ENCODE measurements at places on chromosomes 5 and 9. TPM values are rescaled to one million over a fixed set of nuclear protein-coding genes. Genes with fewer than 3 reads are reported as not detected.
A peak's percentile ranks its signal among the peaks of the same experiment; 100 is the strongest.

DNA sequence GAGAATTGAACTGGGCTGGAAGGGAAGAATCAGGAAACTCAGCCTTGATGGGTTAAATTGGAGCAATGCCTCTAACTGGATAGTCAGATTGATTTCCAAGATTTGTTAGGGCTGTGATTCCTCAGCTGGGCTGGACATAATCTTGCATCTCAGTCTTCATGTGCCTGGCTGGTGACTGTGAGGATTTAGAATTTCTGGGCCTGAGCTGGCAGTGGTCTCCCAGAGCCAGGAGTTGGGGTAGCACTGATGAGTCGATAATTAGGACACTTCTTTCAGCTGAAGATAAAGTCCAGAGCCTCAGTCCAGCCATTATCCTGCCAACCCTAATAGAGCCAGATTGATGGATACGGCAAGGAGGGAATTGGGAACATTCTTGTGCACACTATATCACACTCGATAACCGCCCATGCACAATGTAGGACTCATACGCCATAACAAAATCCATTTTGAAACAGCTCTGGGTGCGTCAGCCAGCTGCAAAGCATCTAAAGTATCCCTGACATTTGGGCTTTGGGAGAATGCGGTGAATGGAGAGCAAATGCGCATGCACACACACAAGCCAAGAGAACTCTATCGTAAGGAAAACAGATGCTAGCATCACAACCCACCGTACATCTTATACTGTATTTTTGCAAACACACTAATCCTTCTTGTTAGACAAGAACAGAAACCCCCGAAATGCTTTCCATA, 405.1 kb upstream of the KLF4 start:
- no peak for DNase-seq

MLANA gene
- total RNA-seq, result not detected

GRCh38 chr5:154595662-154596061, 117.6 kb upstream of the HAND1 start:
- DNase-seq, result no peak

DNA sequence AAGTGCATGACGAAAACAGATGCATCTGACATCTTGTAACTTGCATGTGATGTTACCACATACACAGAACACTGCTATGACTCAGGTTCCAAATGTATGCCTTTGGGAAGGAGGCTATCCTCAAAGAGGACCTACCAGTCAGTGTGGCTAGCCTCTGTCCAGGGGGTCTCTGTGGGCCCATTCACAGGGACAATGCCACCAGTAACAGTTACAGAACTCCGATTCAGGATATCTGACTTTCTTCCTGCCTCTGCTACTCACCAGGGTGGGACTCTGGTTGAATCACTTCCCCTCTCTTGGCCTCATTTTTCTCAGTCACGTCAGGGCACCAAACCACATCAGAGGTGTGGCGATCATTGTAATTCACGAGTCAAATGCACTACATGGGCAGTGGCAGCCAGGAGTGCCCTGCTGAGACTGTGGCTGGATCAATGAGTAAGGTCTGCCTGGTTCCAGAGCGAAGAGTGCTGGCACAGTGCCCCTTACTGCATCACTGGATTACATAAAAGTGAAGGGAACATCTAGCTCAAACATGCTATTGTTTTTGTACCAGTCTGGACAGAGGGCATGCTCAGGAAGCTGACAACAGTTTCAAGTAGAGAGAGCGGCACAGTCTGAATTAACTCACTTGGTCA, 13.2 kb downstream of the ATOX1 start:
- DNase-seq, result no peak

GRCh38 chr5:23740029-23740428, 232.6 kb downstream of the PRDM9 start:
- no peak for DNase-seq

DNA sequence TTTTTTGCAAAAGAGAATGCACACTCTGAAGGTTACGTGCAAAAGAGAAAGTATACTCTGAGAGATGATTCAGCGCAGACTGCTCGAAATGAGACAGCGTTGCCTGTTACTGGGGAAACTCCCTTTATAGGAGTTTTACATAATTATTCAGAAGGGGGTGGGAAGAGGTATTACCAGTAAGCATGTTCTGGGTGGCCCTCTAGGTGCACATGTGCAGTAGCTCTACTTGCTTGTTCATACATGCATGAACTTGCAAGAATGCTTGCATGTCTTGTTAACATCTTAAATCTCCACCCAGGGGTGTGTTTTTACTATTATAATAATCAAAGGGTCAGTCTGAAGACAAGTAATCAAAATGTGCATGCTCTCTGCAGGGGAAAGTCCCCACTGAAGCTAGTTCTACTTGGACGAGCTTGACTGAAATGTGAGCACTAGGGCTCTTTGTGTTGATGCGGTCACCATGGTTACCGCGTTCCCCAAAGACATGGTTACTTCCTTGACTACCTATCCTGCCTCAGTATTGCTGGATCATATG, 75.5 kb downstream of the SGCD start:
- DNase-seq, result peak; percentile 47

C5orf58 gene
- total RNA-seq, result not detected

- no peak for DNase-seq
These were observed 86.9 kb downstream of the UBE2QL1 start for GRCh38 chr5:6535594-6535993.

GRCh38 chr5:173487300-173487699, 129.2 kb downstream of the BOD1 start:
- DNase-seq, result no peak

DNA sequence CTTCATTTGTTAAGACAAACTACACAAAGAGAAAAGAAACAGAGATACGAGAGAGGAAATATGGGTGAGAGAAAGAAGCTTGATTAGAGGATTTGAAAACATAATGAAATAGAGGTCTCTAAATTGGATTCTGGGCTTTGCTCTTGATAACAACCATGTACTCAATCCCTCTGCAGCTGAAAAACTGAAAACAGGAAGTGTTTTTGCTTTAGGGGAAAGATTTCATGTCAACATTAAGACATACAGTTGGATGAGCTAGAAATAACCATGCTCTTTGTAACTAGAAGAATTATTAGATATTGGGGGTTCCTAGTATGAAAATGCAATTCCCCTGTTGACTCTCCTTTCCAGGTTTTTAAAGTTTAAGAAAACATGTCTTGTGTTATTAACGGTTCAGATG, 21.9 kb downstream of the CRHBP start:
- DNase-seq, result no peak

- DNase-seq, result no peak
These were observed 73.6 kb downstream of the BAAT start for GRCh38 chr9:101311191-101311590.

GRCh38 chr9:126705767-126706697, 92.3 kb downstream of the LMX1B start:
- peak; percentile 69 for DNase-seq

IL5 gene
- total RNA-seq, result 1.2 TPM

DNA sequence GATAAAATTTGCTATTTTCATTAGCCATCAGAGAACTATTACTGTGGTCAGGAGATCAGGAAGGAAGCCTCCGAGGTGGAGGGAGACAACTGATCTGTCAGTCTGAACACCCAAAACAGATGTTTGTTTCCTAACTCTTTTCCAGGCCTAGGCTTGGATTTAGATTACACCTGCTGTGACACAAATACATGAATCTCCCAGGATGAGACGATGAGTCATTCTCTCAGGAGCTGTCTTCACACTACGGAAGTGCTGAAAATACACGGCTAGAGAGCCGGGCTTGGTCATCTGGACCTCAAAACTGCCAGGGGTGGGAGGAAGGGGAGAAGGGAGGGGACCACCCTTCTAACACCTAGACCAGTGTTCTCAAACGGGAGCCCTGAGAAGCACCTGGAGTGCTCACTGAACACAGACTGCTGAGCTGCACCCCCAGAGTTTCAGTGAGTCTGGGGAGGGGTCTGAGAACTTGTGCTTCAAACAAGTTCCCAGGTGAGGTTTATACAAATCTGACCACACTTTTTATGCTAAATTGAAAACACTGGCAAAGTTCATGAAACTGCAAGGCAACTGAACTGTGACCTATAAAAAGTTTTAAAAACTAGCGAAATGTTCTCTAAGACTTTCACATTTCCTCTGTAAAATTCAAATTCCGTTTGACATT, 80.3 kb upstream of the EQTN start:
- no peak for DNase-seq

- DNase-seq, result no peak
These were observed 19.9 kb downstream of the IDNK start for GRCh38 chr9:83642793-83643192.

WNT8A gene
- total RNA-seq, result not detected

DNA sequence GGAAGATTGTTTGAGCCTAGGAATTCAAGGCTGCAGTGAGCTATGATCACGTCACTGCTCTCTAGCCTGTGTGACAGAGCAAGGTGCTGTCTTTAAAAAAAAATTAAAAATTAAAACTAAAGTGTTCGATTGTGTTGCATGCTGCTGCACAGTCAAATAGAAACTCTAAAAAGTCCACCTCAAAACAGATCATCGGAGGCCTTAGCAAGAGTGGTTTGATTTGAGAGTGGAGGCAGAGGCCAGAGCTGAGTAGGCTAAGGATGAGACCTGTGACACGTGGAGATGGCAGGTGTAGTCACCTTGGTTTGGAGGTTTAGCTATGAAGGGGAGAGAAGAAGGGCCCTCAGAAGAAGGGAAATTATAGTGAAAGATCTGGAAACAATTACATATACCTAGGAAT, 2.8 kb upstream of the PTPDC1 start:
- DNase-seq, result no peak

DNA sequence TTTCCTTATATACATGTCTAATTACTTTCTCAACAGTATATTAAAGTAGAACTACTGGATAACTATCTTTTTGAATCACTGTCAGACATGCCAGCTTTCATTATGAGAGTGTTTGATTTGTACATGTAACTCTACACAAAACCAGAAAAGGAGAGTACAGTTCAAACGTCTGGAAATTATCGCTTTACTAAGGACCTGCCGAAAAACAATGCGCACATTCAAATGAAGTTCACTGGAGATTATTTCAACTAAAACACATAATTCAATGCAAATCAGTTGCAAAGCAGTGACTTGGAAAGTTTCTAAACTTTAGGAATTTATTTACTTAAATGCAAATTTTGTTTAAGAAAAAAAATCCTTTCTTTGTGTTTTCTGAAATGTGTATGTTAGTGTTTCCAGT, 942.5 kb downstream of the EFNA5 start:
- no peak for DNase-seq

GARIN3 gene
- not detected for total RNA-seq

GRCh38 chr5:10563945-10564837, at the start of gene ANKRD33B:
Gene ANKRD33B (plus strand): TSS chr5:10564070. CDS start chr5:10564468, 398 bp downstream.
- peak; percentile 49 for DNase-seq

DNA sequence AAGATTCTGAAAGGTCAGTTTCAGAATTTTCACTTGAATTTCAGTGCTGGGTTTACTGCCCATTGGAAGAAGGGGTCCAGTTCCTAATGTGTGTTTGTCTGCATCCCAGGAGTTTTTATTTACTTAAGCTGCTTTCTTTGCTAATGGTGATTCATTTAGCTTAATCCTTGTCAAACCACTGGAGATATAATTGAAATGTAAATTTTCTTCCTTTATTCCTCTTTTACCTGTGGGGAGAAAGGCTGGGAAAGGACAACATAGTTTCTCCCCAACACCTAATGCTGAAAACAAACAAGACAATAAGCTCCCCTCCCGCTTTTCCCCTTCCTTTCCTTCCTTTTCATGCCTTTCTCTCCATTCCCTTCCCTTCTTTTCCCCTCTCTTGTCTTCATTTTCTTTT, 185.8 kb downstream of the KCTD16 start:
- no peak for DNase-seq

- DNase-seq, result no peak
These were observed 247.1 kb downstream of the SLCO4C1 start for GRCh38 chr5:102048940-102049339.

GRCh38 chr5:68343421-68343826, 127.9 kb downstream of the PIK3R1 start:
- DNase-seq, result no peak

- DNase-seq, result no peak
These were observed 191.0 kb downstream of the ADAMTS6 start for GRCh38 chr5:65290677-65291076.

Data from T-cell (primary cell).